ENCODE measurements at places on chromosomes 3 and 15. TPM values are rescaled to one million over a fixed set of nuclear protein-coding genes. Genes with fewer than 3 reads are reported as not detected.

Gene ACAA1
- 77.5 TPM for total RNA-seq

Gene DIS3L
- 24.9 TPM for total RNA-seq

Gene HEMK1
- 50.1 TPM for total RNA-seq

Gene ACAN
- not detected for total RNA-seq

Gene CYP11A1
- not detected for total RNA-seq

Gene PAK6
- 0.20 TPM for total RNA-seq

DNA sequence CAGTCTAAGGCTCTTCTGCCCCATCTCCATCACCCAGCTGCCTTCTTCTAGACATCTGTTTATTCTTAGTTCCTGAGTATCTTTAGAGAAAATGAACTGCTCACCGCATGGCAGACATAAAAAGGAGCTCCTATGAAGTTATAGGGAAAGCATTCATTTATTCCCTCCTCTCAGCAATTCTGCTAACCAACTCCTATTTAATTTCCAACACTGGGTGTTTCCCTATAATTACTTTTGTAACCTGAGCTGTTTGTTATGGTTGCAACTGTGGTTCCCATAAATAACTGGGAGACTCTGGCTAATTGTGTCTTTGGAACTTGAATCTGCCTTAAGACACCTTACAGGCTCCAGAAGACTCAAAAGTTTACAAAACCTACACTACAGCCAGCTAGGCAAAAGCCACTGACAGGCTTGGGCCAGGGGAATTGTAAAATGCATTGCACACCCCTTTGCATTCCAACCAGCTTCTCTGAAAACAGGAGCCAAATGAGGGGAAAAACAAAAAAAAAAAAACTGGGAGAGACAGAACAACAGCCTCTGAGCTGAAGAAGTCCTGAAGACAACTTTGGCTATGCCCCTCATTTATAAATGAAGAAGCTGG, 231.5 kb upstream of the FEZF2 start:
- no peak for DNase-seq

- DNase-seq: no peak
Measured at GRCh38 chr3:112085735-112086075, 484 bp upstream of the C3orf52 start.

DNA sequence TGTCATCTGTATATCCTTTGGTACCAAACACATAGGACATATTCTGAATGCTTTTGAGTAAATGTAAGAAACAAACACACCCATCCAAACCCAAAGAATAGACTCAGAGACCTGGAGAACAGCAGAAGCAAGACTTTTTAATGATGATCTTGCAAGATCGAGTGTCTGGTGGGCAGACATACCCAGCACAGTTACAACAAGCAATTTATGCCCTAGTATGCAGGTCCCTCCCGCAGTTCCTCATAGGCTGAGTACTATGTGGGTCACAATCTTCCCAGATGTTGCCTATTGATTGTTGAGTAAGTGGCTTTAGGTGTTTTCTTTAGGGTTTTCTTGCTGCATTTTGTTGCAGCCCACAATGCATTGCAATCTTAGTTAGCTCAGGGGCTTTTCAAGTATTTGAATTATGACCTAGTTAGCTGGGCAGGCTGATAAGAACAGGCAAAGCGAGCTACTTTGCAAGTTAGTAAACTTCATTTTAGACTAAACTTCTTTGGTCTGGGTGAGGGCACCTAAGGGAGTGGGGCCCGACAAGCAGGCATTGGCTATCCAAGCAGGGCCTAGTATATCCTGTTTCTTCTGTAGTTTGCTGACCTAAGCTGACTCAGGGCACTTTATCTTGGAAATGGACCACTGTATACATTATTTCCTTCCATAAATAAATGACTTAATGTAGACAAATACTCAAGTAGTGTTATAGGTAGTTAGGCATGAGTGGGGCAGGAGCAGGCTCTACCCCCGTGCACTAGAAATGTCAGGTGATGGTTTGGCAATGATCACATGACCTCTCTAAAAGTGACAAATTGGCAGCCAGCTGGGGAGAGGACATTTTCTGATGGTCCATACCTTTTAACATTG, 87.3 kb upstream of the LIPC start:
- no peak for DNase-seq

DNA sequence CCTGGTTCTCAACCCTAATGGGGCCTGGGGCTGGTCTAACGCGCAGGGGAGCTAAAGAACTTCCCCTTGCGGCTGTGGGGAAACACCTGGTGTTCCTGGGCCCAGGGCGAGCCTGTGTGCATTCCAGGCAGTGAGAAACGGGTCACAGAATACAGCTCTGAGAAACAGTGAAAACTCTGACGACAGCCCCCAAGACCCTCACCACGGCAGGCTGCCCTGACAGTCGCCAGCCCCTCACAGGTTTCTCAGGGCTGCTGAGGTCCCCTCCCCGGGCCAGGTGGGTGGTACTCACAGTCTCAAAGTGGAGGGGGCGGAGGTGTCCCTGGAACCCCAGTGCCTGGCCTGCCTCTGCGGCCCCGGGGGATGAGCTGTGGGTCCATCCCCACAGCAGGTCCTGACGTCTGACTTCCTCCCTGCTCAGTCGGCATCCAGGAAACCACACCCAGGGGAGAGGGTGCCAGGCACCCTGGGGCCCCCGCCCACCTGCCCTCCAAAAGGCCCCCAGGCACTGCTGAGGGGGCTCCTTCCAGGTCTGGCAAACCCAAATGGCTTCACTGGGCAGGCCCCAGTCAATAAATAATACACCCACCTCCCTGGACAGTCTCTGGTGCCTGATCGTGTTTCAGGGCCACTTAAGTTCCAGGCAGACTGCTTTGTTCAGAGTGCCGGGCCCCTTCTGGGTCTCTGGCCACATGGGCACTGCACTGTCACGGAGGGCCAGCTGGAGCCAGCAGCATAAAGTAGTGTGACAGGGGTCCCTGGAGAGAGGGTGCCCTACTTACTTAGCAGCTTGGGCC, 57.7 kb downstream of the IQSEC1 start:
- DNase-seq: peak; percentile 76

DNA sequence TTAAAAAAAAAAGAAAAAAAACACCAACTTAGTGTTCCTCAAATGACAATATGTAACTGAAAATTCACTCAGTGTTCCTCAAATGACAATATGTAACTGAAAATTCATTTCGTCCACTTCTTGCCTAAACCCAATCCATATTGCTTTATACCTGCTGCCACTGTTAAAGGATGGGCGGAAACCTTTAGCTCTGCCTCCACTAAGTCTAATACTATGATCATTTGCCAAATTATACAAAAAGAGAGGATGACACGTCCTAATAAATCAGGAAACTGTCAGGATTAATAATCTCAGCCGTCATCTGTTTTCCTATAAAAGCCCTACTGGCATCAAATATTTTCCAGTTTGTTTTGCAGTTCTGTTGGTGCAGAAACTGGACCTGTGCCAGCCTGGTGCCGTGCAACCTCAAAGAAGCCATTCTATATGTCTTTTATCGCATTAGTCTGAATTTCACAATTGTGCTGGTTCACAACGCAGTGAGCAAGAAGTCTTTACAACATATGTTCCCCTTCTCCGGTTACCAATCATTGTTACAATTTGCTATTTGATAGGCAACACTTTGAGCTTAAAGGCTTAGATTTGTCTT, 160.4 kb upstream of the KCNH8 start:
- DNase-seq: no peak

DNA sequence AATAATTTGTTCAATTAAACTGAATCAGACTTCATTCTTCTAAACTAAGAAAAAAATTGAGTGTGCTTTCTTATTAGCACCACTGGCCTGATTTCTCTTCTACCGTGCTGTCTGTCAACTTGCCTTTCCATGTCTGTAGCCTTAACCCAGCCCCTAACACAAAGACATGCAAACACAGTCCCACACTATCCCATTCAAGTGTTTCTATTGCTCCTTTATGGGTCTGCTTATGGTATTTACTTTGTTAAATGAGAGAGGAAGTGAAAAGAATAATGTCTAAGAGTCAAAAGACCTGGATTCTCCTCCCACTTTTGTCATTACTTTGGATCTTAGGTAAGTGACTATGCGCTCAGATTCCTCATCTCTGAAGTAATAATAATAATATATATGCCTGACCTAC, 55.3 kb downstream of the GTF2E1 start:
- DNase-seq: no peak

DNA sequence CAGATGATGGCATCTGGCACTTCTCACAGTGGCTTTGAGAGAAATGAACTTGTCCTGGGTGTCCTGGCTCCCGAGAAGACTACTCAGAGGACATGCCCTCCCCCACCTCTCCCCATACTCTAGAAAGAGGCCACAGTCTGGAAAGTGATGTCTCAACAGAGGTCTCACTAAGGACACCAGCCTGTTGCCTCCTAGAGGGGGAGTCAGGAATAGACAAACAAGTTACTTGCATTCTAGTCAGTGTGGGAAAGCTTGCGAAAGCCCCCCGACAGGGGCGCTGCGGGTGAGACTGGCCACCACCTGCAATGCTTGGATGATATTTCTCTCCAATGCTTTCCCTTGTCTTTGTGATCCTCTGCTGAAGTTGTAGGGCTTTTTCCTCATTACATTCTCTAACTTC, 17.2 kb downstream of the B4GALT4 start:
- DNase-seq: no peak

DNA sequence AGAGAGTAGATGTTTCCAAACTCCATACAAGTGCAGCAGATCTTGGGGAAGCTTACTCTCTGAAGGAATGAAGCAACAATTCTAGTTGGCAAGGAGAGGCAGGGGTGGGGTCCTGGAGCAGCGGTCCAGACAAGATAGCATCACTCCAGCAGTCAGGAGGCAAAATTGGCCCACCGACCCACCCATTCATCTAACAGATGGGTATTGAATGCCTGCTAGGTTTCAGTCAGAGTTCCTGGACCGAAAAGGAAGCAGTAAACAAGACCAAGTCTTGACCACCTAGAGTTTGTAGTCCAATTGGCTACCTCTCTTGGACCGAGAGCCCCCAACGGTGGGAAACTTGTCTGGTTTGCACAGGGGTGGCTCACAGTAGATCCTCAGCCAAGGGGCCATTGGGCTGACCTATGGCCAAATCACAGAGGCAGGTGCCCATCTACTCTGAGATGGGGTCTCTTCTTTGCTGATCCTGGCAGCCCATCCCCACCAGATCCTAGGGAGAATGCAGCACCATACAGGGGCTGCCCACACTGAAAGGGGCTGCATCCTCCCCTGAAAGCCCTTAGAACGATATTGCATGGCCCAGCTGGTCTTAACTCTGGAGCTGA, 74.3 kb downstream of the CORO2B start:
- DNase-seq: no peak

DNA sequence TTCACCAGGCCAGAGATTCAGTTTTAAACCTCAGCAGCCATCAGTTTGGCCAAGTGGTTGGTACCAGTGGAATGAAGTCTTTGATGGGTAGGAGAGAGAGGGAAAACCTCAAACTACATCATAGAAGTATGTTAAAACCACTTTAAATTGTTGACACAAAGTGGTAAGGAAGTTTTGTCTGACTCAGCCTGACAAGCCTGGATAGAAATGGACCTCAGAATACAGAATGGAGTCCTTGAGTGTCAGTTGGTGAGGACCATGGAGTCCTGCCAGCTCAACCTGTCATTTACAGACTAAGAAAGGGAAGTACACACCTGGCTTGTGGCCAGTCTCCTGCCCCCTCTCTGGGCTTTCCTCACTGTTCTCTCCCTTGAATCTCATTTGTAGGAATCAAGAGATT, 12.1 kb downstream of the EAF1 start:
- DNase-seq: no peak

- DNase-seq: no peak
Measured at GRCh38 chr3:40337136-40338108, 27.9 kb downstream of the EIF1B start.

DNA sequence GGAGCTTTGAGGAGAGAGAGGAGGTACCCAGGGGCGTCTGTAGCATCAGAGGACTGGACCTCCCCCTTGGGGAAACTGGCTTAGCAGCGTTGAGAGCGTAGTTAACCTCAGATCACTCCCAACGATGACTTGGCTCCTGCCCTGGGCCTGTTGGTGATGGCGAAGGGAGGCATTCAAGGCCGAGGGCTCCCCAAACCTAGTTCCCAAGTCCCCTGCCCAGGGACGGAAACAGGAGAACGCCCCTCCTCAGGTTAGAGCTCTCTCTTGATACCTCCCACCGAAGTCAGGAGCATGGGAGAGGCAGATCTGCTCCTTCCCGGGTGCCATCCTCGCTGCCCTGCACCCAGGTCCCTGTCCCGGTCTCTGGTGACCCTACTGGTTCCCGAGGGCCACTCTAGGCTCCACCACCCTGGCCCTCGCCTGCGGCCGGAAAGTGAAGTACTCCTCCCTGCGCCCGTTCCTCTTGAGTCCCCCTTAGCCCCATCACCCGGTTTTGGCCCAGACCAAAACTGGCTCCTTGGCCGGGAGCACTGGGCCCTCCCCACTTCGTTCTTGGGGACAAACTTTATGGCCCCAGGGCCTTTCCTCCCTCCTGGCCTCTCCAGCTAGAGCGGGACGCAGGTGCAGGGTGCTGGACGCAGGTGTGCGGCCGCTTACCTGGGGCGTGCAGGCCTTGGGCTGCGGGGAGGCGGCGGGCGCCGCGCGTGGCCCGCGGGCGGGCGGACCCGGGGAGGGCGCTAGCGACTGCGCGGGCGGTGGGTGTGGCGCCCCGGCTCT, 2.6 kb upstream of the SKOR1 start:
- DNase-seq: no peak

DNA sequence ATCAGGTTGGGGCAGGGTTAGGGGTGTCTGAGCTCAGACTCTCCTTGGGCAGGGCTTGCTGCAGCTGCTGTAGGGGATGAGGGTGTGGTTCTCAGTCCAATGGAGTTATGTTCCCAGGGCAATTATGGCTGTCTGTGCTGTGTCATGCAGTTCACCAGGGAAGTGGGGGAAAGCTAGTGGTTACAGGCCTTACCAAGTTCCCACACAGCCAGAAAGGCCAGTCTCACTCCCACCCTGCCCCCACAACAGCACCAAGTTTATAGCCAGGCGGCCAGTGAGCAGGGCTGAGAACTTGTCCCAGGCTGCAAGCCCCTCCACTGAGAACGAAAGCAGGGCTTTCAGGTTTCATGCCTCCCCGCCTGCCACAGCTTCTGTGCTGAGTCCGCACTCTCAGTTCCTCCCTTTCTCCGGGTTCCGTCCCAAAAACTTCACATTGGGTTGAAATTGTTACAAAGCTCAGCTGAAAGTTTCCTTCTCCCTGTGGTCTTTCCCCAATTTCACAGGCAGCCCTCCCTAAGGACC, 19.6 kb upstream of the CPOX start:
- DNase-seq: no peak

- no peak for DNase-seq
Measured at GRCh38 chr3:9700536-9700935, 3.1 kb upstream of the CPNE9 start.

- DNase-seq: no peak
Measured at GRCh38 chr3:179309225-179310078, 13.4 kb upstream of the ZNF639 start.

- peak; percentile 22 for DNase-seq
Measured at GRCh38 chr3:171829841-171830517, 13.2 kb upstream of the TMEM212 start.

GRCh38 chr3:71461749-71462483, 121.6 kb downstream of the FOXP1 start:
- DNase-seq: no peak
